ENCODE measurements at places on chromosomes 13 and 19. TPM values are rescaled to one million over a fixed set of nuclear protein-coding genes. Genes with fewer than 3 reads are reported as not detected.
A peak's percentile ranks its signal among the peaks of the same experiment; 100 is the strongest.

Gene FGF22
- total RNA-seq: not detected

DNA sequence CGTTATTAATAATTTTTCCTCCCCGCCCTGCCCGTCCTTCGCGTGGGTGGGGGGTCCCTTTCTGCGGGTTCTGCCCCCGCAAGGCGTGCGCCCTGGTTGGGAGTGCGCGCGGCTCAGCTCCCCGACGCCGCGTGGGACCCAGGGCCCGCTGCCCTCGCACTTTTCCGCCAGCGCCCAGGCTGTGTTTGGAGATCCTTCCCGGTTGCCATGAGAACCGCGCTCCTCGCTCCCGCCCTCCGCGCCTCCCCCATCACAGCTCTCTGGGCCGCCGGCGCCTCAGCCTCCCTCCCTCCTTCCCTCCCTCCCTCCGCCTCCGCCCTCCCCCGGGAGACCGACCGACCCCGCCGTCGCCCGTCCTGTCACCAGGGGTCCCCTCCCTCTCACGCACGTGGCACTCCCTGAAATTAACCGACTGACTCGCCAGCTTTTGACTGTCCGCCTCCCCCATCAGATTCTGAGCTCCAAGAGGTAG, 2.4 kb upstream of the SSBP4 start:
- DNase-seq: peak; percentile 93

DNA sequence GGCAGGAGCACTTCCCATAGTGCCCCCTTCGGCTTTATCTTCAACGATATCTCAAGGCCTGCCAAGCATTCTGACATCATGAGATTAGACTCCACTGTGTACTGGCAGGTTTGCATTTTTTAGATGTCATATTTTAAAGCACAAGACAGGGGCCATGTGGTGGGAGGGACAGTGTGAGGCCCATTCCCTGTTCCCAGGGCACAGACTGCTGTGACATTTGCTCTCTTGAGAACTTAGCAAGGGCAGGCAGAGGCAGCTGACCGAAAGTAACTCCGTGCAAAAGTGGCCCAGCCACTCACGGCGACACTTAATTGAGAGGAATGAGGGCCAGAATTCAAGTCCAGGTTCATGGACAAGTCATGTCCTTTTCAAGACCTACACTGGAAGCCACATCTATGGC, 201.8 kb downstream of the COL4A1 start:
- no peak for DNase-seq

GRCh38 chr13:79997244-79997643, 343.7 kb downstream of the SPRY2 start:
- DNase-seq: no peak

- no peak for DNase-seq
Measured at GRCh38 chr19:4009990-4010807, 2.7 kb downstream of the PIAS4 start.

GRCh38 chr19:58563034-58563573, 4.7 kb upstream of the UBE2M start:
- no peak for DNase-seq

Gene ZNF606
- total RNA-seq: 32.0 TPM

- DNase-seq: peak; percentile 40
Measured at GRCh38 chr13:98652276-98652675, 75.4 kb upstream of the STK24 start.

Gene ALOX5AP
- 1.6 TPM for total RNA-seq

DNA sequence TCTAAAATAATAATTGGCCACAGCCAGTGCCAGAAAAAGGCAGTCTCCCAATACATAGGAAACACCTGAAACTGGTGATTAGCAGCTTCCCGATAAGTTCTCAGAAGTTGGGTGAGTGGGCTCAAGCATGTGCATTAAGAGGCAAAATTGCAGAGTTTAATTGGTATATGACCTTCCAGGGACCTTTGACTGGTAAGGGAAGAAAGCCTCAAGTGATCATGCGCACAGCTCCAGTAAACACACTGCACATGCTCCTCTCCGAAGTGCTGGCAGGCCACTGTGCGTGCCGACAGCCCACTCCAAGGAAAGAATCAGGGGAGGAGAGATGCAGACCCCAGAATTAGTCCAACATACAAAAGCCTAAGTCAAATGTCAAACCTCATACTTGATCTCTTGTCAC, 18.9 kb upstream of the CEACAM8 start:
- no peak for DNase-seq

- no peak for DNase-seq
Measured at GRCh38 chr13:71677124-71677523, 189.9 kb downstream of the DACH1 start.

Gene LONP1
- total RNA-seq: 116 TPM

DNA sequence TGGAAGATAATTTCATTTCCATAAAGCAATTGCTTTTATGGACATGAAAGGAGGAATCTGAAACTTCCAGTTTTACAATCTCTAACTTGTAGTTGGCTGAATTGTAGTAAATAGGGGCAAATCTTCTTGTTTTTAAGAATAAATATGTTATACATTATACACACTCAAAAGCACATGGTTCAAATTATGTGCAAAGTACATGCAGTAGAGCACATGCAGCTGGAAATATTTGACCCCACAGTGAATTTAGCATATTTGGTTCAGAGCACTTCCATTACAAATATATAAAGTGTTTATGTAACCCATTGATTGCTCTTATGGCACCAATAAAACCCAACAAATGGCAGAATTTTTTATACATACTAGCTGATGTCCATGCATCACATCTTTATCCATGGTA, 180.5 kb downstream of the IRS2 start:
- DNase-seq: no peak

DNA sequence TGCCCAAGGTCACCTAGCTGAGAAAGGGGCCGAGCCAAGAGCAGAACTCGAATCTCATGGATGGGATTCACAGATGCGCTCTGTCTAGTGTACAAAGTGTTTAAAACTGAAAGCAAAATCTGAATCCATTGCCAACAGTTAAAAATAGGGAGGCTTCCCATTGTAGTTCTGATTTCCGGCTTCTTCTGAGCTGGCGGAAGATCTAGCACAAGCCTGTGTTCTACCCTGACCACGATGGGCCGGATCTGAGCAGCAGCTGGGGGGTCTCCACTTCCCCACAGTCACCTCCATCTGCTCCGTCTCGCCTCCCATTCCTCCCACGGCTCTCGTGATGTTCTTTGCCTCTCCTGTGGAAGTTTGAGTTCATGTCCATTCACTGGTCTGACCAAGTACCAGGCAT, 2.4 kb downstream of the CACNG8 start:
- DNase-seq: no peak

Gene MPV17L2
- total RNA-seq: 42.3 TPM

Gene CYP4F2
- not detected for total RNA-seq

GRCh38 chr13:98109226-98109853, 33.6 kb upstream of the FARP1 start:
- no peak for DNase-seq

Gene CEBPA
- not detected for total RNA-seq

DNA sequence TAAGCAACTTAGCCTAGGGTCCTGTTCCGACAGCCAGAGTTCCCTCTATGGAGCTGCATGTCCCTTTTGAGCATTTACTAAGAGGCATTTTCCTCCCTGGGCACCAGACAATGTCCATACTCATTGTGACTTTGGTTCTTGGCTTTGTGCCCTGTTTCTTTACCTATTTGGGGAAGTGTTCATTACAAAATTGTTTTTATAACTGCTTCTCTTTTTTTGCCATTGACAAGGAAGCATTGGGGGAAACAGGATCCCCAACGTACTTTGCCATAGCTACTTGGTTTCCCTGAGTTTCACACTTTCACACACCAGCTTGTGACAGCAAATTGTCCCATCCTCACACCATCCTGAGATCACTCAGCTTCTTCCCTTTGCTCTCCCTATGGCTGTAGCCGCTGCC, 81.1 kb upstream of the SIAH3 start:
- no peak for DNase-seq

DNA sequence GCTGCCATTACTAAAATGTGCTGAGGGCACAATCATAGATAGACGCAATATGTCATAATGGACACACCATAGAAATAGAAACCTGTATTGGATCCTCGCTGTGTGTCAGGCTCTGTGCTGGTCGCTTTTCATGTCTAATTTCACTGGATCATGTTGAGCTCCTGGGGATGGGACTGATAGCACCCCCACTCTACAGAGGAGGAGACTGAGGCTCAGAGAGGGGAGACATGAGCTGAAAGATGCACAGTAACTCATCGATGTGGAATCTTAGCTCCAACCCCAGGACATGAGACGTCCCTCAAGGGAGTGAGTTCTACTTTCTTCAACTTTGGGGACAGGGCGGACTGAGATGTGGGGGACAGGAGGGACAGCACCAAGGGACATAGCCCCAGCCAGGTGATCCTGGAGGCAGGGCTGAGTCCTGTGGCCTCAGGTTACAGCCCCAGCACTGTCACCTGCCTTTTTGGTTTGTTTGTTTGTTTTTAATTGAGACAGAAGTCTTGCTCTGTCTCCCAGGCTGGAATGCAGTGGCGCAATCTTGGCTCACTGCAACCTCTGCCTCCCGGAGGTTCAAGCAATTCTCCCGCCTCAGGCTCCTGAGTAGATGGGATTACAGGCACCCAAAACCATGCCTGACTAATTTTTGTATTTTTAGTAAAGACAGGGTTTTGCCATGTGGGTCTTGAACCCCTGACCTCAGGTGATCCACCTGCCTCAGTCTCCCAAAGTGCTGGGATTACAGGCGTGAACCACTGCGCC, 6.6 kb upstream of the GIPC1 start:
- no peak for DNase-seq

GRCh38 chr19:5394551-5395505, 54.2 kb upstream of the PTPRS start:
- no peak for DNase-seq

Gene RNF113B
- not detected for total RNA-seq

Gene ONECUT3
- not detected for total RNA-seq

DNA sequence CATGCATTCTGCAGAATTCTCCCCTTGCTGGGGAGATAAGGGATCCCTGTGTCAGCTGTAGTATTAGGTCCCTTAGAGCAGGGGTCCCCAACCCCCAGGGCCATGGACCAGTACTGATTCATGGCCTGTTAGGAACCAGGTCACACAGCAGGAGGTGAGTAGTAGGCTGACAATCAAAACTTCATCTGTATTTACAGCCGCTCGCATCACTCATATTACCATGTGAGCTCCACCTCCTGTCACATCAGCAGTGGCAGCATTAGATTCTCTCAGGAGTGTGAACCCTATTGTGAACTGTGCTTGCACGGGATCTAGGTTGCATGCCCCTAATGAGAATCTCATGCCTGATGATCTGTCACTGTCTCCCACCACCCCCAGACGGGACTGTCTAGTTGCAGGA, 37.9 kb downstream of the CPAMD8 start:
- no peak for DNase-seq

- no peak for DNase-seq
Measured at GRCh38 chr13:39682788-39683187, 27.3 kb downstream of the COG6 start.

Gene COQ8B
- 29.2 TPM for total RNA-seq

Gene KLK2
- total RNA-seq: not detected

DNA sequence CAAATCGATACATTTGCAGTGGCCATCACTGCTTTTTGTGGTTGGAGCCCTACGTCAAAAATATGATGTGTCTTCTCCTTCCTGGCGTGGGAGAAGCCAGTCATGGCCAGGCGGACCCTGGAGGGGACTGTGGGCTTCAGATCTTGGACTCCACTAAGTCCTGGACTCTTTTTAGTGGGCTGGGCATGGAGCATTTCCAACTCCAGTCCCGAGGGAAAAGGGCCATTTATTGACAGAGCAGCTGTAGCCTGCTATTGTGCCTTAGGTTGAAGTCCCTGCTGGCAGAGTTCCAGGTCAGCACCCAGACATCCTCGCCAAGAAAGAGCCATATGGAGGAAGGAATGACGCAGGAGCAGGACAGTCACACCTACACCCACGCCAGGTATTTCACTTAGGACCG, 179.2 kb upstream of the ZNF507 start:
- no peak for DNase-seq

DNA sequence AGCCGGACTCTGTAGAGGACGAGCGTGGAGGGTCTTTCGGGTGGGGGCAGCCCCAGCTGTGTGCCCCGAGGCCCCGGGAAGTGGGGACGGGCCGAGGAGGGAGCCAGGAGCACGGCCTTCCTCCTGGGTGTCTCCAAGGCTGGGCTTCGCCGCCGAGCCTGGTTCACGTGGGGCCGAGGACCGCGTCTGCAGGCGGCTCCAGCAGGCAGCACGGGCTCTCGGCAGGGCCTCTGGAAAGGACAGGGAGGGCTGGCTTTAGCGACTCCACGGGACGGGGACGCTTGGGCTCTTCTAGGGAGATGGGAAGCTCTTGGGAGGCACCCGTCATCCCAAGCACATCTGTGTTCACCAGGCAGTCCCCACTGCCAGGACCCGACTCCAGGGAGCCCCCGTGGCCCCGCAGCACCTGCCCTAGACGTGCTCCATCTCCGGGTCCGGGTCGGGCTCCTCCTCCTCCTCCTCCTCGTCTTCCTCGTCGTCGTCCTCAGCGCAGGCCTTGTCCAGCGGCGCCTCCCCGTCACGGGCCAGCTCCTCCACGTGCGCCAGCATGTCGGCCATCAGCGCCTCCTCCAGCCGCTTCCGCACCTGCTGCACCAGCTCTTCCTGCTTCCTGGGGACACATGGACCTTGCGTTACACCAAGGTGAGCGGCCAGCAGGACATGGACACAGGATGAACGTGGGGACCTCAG, 9.9 kb upstream of the MEX3D start:
- DNase-seq: no peak

DNA sequence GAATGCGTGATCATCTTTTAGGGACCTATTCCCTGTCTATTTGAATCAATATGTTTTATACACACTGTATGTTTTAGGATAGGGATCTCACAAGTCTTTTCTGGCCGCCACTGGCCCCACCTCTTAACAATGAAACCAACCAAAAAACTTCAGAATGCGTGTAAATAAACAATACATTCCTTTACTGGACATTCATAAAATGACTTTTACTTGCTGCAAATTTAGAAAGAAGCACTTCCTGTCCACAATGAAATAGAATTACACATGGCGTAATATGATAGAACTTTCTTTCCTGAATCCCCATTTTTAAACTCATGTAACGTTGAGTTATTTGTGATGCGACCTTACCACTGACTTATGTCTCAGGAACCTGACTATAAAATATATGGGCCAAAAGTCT, 233.6 kb downstream of the SLITRK6 start:
- DNase-seq: peak; percentile 65

Gene RYR1
- total RNA-seq: not detected

Gene PHF11
- 20.1 TPM for total RNA-seq

DNA sequence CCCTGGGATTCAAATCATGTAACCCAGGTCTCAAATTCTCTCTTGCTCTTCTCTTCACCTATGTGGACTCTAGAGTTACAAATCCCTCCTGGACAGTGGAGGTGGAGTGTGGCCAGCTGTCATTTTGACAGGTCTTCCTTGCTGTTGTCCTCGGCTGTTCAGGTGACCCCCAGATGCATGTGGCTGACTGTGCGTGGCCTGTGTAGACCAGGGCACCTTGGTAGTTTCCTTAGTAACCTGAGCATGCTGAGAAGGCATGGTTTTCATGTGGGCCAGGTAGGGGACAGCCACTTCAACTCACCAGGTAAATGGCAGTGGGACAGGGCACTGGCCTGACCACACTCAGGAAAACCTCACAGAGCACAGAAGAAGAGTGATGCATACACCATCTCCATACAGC, 155.0 kb upstream of the TSHZ3 start:
- DNase-seq: peak; percentile 19
